NCI-H1930 (cell line): ENCODE measurements at places on chromosomes 7 and 10.

GRCh38 chr7:101743241-101743994, 74.0 kb upstream of the CUX1 start:
- DNase-seq = peak; percentile 51

GRCh38 chr10:12501841-12502525, 152.6 kb downstream of the CAMK1D start:
- no peak for DNase-seq

- DNase-seq = no peak
These were observed 18.8 kb downstream of the FIGNL1 start for GRCh38 chr7:50431316-50431715.

- no peak for DNase-seq
These were observed 89.7 kb downstream of the ARID5B start for GRCh38 chr10:61991166-61991565.

DNA sequence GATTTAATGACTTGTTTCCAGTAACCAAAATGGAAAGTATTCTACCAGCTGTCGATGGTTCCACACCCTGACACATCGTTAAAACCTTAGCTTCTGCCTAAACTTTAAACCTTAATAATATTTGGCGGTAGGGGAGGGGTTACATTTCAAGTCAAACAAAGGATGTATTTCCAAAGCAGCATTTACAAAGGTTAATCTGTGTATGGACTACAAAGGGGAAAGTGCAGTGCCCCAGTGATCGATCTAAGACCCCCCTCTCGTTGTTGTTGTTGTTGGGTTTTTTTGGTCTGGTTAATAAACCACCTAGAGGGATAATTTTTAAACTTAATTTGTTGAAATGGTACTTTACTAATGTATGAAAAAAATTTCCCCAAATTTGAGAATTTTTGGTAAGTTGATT, 1.1 kb upstream of the STEAP2 start:
- DNase-seq = no peak

GRCh38 chr10:84706431-84706830, 378.0 kb downstream of the CCSER2 start:
- DNase-seq = no peak

DNA sequence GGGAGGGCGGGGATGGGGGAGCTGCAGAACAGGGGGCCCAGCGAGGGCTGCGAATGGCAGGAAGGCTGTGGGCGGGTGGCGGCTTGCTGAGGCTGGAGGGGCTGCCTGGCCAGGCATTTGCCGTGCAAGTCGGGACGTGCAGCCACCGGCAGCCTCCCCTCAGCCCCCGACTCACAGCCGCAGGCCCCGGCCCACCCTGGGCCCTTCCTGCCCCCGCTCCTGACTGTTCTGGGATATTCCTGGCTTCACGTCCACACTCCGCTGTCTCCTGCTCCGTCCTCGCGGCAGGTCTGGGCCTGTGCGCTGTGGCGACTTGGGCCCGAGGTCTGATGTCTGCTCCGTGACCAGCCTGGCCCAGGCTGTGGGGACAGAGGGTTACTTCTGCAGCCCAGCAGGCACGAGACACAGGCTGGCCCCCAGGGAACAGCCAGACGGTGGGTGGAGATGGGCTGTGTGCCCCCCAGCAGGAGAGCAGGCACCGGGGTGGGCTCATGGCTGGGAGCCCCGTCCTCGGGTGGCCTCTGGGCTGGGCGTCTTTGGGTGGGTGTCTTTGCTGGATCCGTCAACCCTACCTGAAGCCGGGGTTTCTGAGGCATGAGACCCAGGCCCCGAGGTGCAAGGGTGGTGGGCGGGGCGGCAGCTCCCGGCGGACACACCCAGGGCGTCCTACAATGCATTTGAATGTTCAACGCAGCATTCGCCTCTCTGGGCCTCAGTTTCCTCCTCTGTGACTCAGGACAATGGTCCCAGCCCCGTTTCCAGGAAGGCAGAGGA, 86.5 kb downstream of the FOXL3 start:
- DNase-seq = no peak

DNA sequence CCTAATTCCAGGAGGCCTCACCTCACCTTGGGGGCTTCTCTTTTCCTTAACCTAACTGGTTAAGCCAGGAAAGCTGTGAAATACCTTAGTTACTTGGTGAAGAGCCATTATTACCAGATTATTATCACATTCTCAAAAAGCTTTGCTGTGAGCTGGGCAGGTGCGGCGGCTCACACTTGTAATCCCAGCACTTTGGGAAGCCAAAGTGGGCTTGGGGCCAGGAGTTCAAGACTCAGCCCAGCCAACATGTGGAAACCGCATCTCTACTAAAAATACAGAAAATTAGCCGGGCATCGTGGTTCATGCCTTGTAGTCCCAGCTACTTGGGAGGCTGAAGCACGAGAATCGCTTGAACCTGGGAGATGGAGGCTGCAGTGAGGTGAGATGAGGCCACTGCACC, 102.4 kb upstream of the KLF6 start:
- no peak for DNase-seq

DNA sequence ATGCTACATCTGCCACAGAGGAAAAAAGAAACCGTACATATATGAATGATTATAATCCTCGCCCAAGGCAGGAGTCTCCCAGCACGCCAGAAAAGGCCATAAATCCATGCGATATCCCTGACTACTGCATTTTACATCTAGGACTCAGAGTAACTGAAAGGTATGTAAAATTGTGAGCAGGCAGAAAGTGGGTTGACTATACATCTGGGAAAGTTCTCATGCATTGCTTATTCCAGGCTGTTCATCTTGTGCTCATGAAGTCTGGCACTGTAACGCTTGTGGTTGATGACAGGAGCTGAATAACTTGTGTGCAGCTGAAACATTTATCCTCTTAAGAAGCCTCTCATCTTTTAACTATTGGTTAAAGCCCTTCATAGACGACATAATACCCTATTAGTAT, 193.4 kb upstream of the STEAP4 start:
- DNase-seq = no peak

- DNase-seq = no peak
These were observed at the start of gene CALCR for GRCh38 chr7:93574646-93575554. Gene CALCR, minus strand, starts transcription at chr7:93574724. Its CDS starts 87,743 bp downstream, at chr7:93486981.

DNA sequence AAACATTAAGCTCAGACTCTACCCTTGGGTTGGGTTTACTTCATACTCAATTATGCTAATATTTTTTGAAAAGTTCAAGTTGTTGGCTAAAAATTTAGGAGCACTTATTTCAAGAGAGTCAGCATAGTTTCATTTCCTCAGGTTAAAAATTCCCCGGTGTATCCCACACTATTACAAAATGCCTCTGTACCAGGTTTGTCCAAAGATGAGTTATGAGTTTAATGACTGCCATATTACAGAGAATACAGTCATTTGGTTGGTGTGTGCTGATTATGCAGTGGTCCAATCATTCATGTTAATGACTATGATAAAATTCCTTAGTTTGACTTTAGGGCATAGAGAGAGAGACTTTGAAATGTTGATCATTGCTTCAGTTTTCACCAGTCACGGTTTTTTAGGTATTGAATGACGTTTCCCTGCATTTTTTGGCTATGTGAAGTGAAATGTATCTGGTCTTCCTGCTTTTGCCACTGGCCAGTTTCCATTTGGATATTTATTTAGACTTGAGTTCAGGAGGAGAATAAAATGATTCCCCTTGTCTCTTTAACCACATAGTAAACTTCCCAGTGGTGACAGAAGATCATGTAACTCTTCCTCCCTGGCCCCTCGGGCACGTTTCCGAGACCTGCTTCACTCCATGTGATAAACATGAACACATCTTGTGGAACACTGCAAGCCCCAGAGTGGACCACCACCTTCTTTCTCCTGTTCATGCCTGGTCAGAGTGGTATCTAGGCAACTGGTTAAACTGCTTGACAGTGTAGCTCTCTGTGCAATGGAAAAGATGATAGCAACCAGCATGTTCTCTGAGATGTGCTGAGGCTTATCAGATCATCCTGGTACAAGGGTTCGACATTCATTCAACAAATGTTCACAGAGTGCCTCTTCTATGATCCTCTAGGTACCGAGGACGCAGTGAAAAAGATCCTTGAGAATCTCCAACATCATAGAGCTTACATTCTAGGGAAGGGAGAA, 153.6 kb downstream of the CACNB2 start:
- no peak for DNase-seq

DNA sequence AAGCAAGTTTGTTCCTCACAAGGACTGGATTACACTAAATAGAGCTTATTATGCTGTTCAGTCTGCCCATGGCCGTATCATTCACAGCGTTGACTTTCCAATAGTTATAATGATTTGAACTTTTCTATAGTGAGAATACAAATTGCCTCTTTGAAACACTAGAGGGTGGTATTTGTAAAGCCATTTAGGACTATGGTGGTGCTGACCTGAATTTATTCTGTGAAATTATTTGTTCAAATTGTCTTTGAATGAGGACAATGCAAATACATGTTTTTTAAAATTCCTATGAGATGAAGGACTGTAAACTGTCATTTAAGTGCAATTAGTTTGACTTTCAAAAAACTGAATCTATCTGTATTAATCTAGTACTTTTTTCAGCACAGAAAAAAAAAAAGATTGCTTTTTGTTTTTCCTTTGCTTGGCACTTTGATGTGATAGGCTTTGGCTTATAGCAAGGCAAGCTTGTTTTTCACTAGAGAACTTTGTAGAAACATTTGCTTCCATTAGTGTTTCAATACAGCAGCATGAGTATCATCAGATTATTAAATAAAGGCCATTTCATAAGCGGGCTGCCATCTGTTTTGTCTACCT, 122.7 kb upstream of the TMEM229A start:
- DNase-seq = peak; percentile 46

DNA sequence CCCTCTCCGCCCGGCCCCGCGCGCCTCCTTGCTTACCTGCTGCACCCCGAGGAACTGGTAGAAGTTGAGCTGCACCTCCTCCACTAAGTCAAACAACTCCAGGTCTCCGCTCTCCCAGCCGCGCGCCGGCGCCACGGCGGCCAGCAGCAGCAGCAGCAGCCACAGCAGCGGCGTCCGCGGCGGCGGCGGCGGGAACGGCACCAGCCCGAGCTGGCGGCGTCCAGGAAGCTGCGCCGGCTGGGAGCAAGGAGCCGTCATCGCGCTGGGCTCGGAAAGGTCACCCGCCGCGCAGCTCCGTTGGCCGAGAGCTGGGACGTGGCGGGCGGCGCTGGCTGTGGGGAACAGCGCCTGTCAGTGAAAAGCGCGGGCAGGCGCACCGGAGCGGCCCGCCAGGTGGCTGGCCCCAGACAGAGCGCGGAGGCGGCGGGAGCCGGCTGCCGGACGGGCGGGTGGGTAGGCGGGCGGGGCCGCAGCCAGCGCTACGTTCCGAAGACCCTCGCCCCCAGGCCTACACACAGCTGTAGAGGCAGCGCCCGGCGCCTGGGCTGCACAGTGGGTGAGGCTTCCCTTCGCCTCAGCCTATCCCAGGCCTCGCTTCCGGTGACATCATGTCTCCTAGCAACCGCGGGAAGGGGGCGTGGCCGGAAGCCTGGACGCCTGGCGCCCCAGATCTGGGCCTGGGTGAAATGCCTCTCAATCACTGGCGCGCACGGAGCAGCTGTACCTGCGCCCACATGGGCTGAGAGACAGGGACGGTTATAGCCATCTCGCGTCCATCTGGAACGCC, at the start of gene DNAJC1:
Gene DNAJC1 (minus strand): TSS at position 554 of the 787 bp plus-strand sequence. CDS start 296 bp downstream, at position 258.
- DNase-seq = peak; percentile 78

DNA sequence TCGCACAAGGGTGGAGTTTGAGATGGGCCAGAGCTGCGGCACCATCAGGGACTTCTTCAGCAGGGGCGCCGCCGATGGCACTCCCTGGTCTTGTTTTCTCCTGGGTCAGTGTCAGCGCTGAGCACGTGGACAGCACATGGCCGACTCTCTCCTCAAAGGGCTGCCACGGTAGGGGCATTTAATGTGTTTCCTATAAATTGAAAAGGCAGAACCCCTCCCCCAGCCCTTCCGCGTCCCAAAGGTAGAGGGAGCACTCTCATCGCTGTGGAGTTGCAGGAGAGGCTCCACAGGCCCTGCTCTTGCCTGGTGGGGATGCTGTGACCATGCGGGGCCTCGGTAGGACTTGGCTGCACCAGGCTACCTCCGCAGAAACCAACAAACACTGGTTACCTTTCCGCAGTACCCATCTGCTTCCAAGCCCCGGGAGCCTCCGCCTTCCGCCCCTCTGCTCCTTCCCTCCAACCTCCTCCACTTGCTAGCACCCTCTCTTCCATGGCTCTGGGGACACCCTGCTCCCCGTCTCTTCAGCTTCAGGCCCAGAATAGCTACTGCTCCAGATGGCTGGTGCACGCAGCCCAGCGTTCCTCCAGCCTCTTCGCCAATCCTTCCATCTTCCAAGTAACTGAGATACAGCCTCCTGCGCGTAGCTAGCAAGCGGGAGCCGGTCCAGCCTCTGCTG, 166.3 kb upstream of the ADCY1 start:
- DNase-seq = no peak

- DNase-seq = no peak
These were observed 10.1 kb upstream of the ADRB1 start for GRCh38 chr10:114033566-114033965.

GRCh38 chr10:71725998-71726579, 6.5 kb upstream of the C10orf105 start:
- no peak for DNase-seq

- no peak for DNase-seq
These were observed 242.7 kb upstream of the SEMA3C start for GRCh38 chr7:81161451-81162075.

DNA sequence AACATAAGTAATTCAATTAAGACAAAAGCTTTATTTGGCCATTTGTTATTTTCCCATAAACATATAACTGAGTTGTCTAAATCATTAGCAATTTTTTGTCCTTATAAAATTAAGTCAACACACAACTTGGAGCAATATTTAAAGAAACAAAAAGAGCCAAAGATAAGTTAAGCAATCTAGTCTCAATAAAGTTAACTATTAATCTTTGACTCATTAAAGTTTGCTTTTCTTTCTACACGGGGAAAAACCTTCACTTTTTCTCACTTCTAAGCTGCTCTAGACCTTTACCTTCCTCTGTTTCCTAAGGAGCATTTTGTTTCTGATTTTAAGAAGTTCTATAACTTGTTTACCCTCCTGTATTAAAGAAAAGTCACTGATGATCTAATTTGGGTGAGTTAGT, 867.1 kb upstream of the PHF14 start:
- DNase-seq = no peak

DNA sequence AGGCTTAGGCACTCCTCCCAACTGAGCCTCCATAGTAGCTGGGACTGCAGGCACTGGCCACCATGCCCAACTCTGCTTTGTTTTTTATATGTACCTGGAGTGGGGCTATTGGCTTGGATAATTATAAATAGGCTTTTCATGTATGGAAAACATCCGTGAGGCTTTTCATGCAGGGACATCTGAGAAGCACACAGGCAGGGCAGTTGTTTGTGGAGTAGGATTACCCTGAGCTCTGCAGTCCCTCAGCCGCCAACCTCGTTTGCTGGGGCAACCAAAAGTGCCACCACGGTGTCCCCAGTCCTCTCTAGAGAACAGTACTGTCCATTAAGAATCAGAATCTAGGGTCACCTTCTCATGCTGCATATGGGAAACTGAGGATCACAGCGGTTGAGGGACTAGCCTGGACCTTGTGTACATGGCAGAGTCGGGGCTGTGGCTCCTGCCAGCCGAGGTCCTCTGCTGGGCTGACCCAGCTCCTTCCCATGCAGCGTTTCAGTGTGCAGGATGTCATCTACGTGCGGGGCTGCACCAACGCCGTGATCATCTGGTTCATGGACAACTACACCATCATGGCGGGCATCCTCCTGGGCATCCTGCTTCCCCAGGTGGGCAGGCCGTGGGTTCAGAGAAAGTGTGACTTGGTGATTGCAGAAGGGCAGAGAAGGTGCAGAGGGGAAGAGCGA, 54.5 kb downstream of the TSPAN15 start:
- no peak for DNase-seq
